Right ventricle myocardium inferior (tissue), 1 donor: ENCODE measurements at places on chromosomes 7 and 10. TPM values are rescaled to one million over a fixed set of nuclear protein-coding genes. Genes with fewer than 3 reads are reported as not detected.

DNA sequence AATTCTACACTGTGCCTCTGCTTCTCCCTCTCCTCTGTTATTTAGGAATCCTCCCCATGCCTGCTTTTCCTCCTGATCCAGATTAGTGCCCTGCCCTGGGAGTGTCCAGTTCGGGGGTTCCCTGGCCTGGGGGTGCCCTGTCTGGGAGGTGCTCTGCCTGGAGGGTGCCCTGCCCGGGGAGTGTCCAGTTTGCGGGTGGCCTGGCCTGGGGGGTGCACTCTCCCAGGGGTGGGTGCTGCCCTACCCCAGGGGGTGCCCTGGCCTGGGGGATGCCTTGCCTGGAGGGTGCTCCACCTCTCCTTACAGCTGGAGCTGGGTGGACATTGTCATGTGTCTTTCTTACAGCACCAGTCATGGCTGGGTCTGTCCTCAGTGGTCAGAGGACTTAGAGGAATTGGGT, 20.2 kb downstream of the RAMP3 start:
- DNase-seq, result no peak

GRCh38 chr10:498760-499435, 190.6 kb downstream of the DIP2C start:
- DNase-seq, result no peak

DNA sequence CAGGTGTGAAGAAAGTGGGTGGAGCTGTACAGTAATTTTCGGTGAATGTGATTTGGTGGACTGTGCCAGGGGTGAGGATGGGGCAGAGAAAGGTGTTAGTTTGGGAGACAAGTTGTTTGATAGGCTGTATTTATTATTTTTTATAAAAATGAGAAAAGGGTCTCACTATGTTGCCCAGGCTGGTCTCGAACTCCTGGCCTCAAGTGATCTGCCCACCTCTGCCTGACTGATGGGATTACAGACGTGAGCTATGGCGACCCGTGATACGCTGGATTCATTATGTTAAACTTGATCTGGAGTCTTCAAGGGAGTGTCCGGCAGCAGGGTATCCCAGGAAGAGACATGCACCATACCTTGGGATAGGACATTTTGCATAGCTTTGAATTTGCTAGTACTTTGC, 1.3 kb downstream of the KAT6B start:
- no peak for DNase-seq

DNA sequence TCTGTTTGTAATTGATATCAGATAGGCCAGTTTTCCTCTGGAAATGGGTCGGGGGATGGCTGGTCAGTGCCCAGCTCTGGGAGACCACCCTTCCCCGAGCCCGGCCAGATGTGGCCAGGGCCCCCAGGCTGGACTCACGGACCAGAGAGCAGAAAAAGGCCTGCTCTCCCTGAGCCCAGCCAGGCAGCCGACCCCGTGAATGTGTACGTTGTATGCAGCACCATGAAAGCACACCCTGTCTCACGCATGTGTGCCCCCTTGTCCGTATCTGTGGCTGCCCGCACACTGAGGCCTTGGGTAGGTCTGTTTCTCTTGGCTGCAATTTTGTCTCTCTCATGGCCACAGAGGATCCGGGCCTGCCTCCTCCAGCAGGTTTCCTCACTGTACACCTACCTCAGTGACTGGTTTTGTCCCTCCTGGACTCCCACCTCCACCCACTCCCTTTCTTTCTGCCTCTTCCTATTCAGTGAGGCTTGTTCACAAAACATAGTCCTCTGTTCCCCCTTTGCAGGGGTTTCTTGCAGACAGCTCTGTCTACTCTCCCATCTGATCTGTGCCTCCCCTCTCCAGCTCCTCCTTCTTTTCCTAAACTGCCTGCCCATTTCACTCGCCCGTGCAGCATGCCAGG, 23.6 kb upstream of the ANKRD2 start:
- DNase-seq, result no peak

The UCMA gene
- not detected for total RNA-seq

GRCh38 chr7:19958309-19958896, 185.0 kb upstream of the TMEM196 start:
- DNase-seq, result no peak

The AEBP1 gene
- 13.6 TPM for total RNA-seq
